Vagina (tissue), 2 donors: ENCODE measurements at places on chromosomes 5 and 9.

GRCh38 chr5:91328743-91329142, 54.4 kb downstream of the ARRDC3 start:
- DNase-seq = no peak

DNA sequence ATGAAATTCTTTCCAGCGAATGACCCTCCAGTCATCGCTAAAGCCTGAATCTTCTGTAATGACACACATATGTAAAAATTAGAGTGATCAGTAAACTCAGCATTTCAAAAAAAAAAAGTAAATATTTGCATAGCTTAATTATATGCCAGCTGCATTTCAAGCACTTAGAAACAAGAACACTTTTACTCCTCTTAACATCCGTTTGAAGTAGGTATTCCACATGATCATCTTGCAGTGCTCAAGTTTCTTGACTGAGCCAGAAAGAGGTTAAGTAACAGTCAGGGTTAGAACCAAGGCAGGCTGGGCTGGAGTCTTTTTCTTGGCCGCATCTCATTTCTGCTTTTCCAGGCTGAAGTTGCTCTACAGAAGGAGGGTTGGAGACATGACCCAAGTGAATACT, 27.6 kb downstream of the EGFLAM start:
- DNase-seq = no peak

DNA sequence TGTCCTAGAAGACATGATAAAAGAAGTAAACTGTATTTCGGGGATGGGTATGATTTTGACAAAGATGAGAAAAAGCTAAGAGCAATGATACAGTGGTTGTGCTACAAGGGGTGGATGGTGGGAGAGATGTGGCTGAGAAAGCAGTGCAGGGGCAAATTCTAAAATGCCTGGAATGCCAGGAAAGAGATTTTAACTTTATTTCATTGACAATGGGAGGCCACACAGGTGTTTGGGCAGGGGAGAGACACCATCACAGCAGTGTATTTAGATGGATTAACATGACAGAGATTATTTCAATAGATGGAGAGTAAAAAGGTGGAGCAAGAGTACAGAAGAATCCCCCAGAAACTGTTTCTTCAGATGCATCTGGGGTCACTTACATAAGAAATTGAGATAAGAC, 71.2 kb downstream of the MAMDC2 start:
- DNase-seq = no peak

- no peak for DNase-seq
These were observed 5.0 kb downstream of the IL3 start for GRCh38 chr5:132065351-132065937.

GRCh38 chr5:61538722-61539501, 206.9 kb downstream of the ZSWIM6 start:
- DNase-seq = no peak

DNA sequence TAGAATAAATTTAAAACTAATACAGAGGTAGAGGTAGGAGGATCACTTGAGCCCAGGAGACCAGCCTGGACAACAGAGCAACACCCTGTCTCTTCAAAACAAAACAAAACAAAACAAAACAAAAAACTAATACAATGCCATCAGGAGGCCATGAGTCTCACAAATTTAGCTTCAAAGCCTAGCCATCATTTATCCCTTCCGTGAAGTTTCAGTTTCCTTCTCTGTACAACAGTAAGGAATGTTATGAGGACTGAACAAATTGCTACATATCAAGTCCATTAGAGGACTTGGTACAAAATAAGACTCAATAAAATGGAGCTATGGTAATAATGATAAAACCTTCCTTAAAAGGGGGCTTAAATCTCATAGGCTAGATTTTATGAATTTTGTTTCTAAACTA, 60.8 kb downstream of the MAPKAP1 start:
- DNase-seq = no peak
